Hematopoietic multipotent progenitor cell treated with erythropoietin and hydrocortisone succinate and interleukin-3 and kit ligand, for 4 days (in vitro differentiated cells): ENCODE measurements at places on chromosomes 6 and 20.

- DNase-seq = no peak
Measured at GRCh38 chr20:62888406-62888805, 26.8 kb upstream of the TCFL5 start.

DNA sequence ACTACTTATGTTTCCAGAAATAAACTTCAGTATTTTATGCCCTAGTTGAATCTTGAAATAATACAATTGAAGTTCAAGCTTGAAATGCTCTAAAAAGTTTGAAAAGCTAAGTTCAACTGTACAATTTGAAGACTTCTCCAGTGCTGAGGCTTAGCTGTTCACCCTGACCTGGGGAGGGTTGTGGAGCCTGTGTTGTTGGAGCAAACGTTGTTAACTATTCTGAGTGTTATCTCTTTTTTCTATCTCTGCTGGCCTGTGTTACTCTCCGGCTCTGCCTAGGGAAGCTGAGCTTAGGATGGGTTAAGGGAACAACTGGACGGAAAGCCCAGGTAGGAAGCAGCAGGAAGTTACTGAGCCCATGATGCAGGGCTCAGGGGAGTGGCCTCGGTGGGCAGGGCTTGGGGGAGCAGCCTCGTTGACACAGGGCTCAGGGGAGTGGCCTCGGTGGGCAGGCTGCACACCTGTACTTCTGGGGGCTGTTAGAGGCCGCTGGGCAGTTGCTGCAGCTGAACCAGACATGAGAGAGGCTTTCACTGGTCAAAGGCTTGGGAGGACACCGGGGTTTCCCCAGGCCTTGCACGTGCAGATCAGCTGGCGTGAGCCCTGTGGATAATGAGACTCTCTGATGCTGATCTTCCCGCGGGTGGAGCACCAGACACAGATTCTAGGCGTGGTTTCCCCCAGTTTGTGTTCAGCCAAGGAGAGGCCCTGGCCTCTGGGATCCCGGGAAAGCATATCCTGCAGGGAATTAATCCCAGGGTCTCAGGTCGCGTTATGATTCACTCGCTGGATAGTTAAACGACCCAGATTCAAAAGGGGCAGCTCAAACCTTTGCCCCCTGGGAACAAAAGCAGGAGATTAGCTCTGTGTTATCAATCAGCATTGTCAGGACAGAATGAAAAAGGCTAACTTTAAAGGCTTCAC lies 58.9 kb downstream of the ERMARD start:
- no peak for DNase-seq

DNA sequence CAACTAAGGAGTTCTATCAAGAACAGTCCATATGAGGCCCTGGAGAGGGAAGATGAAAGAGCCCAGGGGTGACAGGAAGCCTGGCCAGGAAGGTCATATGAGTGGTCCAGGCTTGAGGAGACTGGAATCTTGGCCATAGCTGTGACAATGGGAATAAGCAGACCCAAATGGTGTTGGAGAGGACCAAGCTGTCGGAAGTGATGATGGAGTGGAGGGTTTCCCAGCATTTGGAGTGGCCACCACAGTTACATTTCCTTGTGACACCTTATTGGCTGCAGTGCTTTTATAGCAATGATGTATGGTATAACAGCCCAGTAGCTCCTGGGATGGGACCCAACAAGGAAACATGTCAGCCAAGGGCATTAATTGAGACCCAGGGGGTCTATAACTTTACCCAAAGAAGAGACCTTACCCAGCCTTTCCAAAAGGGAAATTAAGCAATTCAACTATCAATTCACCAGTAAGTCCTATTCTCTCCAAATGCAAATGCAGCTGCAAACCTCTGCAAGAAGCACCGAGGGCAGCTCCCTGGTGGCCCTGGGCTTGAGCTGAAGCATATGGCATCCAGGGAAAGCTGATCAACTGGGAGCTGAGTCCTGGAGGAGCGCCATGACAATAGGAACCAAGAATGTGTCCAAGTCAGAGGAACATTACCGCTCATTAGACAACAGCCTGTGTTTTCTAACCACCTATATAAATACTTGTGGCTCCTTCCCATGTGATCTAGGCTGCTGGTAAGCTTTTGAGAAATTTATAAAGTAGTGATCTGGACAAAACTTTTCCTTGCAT lies 219.4 kb downstream of the SOD2 start:
- DNase-seq = no peak

DNA sequence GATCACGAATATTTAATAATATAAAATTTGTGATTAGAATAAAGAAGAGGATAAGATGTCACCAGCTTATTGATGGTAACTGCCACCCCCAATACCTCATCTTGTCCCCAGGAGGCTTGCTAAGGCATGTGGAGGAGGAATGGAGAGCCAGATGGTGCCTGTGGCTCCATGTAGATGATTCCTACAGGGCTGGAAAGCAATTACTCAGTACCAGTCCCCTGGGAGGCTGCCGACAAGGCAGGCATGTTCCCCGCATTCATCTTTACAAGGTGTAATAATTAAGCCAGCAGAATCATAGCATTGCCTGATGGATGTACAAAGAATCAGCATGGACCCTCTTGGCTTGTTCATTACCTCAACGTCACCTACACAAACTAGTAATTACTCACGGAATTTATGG lies 155.3 kb downstream of the PLCB1 start:
- DNase-seq = no peak

DNA sequence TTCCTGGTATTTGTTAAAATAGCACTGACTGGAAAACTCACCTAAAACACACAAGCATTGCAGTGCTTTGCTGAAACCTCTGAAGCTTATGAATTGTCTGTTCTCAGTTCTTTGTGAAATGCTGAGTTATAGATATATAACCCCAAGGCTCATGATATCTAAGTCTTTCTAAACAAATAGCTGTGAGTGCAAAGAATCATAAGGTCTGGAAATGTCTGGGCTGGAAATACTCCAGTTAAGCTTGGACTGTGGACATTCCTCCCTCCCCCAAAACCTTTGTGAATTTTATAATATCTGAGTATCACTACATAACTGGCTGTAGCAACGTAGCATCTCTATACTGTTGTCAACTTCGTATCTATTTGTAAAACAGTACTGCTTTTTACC lies 69.1 kb downstream of the CBLN4 start:
- DNase-seq = no peak
